ENCODE measurements at places on chromosomes 12 and 14.

- DNase-seq = no peak
These were observed 7.5 kb upstream of the MANSC4 start for GRCh38 chr12:27787559-27787958.

DNA sequence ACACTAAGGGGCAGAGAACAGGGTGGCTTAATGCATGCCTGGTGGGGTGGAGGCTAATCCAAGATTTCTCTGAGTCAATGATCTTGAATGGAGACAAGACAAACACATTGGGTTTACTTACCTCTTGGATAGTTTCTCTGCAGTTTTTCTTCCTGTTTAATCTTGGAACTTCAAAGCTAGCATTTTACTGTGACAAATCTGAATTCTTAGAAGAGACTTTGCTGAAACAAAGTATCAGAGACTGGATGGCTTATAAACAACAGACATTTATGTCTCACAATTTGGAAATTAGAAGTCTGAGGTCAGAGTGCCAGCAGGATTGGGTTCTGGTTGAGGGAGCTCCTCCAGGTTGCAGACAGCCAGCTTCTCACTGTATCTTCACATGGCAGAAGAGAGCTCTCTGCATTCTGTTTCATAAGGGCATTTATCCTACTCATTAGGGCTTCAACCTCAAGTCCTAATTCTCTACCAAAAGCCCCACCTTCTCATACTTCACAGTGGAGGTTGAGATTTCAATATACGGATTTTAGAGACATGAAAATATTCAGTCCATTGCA, 921.8 kb downstream of the VRK1 start:
- no peak for DNase-seq

DNA sequence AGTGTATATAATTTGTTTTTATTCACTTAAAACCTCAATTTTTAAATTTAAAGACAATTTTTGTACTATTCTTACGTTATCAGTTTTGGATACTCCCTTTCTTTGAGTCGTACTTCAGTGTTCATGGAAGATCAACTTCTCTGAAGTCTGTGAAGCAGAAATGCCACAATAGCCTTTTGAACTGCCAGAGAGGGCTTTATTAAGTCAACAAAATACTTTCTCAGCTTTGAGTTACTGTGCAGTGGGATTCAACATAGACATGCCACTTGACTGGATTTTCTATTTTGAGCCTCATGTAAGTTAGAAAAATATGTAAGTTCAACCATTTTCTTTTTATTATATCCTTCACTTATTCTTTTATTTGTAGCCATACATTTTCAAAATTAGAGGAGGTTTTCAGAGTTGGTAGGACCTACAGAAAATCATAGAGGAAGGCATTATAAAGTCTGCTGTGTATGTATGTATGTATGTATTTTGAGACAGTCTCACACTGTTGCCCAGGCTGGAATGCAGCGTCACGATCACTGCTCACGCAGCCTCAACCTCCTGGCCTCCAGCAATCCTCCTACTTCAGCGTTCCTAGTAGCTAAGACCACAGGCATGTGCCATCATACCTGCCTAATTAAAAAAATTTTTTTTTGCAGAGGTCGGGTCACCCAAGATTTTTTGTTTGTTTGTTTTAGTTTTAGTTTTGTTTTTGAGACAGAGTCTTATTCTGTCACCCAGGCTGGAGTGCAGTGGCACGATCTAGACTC, 31.3 kb upstream of the BCAT1 start:
- DNase-seq = no peak

- no peak for DNase-seq
These were observed 60.0 kb downstream of the TTC6 start for GRCh38 chr14:37655418-37655817.

DNA sequence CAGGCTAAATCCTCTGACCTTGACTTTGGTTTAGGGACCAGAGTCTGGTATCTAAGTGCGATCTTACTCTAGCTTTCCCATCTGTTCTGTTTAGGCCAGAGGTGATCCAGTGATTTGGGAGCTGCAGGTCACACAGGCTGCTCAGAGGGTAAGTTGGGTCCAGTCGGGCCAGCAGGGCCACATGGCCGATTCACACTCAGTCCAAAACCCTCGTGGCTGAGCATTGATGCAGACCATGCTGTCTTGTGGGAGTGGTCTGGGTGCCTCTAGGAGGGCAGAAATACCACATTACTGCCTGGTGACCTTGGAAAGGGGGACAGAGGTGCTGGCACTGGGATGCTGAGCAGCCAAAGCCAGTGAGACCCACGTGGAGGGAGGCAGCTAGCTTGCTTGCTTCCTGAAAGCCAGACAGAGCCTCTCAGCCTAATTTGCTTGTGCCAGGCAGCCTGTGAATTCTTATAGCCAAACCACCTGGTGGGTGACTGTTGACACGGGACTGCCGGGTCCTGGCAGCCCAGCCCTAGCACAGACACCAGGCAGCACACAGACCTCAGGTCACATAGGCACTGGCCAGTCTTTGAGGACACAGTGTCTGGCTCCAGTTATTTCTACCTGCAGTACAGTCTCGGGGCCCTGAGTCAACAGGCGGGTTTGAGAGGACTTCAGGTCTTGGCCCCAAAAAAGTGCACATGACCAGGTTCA, 31.7 kb downstream of the ESRRB start:
- DNase-seq = no peak

DNA sequence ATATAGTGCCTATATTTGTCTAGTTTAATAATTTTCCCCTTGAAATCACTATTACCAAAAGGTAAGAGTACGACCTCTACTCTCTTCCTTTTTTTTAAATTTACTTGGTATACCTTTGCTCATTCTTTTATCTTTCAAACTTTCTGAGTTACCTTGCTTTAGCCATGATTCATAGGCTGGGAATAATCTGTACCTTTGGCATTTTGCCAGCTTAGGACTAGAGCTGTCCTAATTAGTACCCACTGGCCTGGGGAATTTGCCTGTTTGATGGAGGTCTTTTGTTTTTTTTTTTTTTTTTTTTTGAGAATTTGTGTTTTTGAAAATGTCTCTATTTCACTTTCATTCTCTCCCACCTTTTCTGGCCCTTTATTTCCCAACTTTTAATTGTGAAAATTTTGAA, 8.7 kb upstream of the SLC4A8 start:
- no peak for DNase-seq

DNA sequence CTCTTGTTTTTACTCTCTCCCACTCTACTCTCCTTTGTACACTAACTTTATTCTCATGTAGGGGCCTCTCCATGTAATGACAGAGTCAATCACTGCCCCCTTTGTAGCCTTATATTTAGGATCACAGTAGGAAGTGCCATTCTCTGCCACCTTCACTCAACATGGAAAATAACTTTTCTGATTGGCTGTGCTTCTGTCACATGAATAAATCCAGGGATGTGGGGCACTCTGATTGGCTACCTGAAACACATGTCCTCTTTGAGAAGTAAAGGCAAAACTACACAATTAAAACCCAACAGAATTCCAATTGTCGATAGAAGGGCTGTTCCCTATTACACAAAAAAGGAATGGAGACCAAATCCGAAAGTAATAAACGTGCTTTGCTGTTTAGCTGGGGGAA, at the start of gene RNASE9:
Gene RNASE9 (minus strand): TSS at position 87 of the 400 bp plus-strand sequence.
- no peak for DNase-seq

- peak; percentile 40 for DNase-seq
These were observed 56.2 kb downstream of the ARL6IP4 start for GRCh38 chr12:123036466-123037285.

DNA sequence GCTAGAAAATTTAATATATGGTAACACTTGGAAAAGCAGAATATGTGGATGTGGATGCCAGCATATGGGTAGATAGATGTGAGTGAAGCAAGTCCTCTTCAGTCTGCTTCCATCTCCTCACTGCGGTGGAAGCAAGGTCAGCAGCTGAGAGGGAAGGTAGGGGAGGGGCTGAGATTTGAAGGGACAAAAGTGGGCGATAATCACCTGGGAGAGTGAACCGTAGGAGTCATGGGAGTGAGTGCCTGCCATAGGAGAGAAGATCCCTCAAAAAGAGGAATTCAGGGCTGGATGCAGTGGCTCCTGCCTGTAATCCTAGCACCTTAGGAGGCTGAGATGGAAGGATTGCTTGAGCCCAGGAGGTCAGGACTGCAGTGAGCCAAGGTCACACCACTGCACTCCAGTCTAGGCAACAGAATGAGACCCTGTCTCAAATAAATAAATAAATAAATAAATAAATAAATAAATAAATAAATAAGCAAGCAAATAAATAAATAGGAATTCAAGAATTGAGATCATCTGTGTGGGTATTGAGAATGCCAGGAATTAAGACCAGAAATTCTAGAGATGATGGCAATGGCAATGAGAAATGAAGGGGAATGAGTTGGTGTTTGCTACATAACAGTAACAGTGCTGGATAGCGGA, 123.4 kb downstream of the BICD1 start:
- no peak for DNase-seq

DNA sequence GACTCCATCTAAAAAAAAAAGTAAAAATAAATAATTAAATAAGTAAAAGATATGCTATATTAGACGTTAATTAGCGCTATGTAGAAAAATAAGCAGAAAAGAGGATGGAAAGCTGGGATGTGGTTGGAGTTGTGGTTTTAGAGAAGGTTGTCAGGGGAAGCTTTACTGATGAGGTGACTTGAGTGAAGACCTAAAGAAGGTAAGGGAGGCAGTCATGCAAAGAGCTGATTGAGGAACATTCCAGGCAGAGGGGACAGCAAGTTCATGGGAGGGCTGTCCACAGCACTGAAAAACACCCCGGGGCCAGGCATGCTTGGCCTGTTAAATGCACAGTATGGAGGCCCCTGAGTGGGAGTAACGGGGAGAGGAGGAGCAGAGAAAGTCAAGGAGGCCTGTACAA, 15.7 kb downstream of the SMAGP start:
- no peak for DNase-seq

DNA sequence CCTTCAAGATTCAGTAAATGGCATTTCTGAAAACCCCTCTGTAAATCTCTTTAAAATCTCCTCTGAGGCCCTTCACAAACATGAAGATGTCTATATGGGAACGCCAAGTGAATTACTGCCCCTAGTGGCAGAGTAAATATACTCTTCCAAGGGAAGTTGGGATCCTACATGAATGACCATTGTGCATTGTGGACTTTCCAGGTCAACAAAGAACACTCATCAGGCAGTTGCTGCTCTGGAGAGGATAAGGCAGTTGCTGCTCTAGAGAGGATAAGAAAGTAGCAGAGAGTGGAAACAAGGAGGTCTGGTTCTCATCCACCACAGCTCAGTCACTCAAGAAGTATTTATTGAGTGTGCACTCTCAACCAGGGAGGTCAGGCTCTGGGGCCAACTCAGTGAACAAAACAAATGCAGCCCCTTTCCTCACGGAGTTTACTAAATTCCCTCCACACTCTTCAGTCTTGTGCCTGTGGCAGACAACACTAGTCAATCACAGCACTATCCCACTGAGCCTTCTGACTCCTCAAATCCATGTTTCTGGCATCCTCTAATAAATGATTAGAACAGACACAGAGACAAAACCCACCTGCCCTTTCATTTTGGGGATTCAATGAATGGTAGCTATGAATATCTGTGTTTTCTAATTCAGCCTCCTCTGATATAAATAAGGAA, 52.9 kb downstream of the SVOP start:
- no peak for DNase-seq

GRCh38 chr14:103542605-103543088, 13.7 kb downstream of the TRMT61A start:
- DNase-seq = peak; percentile 79

DNA sequence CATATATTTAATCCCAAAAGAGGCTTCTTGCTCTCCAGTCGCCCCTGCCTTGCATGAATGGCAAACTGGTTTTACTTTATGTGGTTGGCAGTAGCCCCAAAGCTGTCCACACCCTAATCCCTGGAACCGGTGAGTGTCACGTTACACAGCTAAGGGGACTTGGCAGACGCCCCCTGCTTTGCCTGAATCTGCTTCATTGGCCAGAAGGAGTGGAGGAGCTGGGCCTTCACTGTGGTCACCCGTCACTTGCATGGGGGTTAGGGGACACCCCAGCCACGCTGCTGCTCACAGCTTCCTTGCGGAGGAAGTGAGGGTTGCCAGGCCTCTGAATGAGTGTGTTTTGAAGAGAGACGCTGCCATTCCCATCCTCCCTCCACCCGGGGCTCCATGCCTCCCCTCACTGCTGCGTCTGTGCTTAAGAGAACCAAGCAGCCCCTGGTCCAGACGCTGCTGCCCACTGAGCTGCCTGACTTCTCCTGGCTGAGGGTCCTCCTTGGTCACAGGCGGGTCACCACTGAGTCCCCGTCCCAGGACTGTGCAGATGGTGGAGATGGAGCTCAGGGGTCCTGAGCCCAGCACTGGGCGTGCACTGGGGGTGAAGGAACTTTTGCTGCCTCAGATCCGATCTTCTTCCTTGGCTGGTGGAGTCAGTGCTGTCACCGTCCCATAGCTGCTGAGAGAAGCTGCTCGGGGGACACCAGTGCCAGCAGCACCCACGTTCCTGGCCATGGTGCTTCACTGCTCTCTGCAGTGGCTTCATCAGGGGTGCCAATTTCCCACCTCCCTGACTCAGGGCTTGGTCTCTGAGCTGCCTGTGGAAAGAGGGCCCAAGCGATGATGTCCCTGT, 39.8 kb downstream of the GALNT9 start:
- DNase-seq = no peak

DNA sequence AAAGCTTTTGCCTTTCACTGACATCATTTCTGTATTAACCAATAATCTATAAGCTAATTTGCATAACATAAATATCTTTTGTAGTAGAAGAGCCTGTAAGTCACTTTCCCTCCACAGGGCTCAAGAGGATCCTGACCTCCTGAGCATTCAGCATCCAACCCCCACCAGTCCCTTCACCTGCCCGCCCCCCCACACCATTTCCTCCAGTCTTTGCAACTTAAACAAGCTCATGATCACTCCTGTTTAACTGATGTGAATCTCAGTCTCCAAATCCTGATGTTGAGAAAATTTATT, 12.0 kb upstream of the CRY1 start:
- DNase-seq = no peak

- no peak for DNase-seq
These were observed 41.6 kb downstream of the SCN8A start for GRCh38 chr12:51632623-51633022.

GRCh38 chr12:79344855-79345847, 345.6 kb downstream of the PAWR start:
- no peak for DNase-seq

GRCh38 chr14:21092273-21093011, 6.0 kb downstream of the ZNF219 start:
- peak; percentile 94 for DNase-seq

- no peak for DNase-seq
These were observed 93.4 kb upstream of the ESRRB start for GRCh38 chr14:76282581-76282980.

DNA sequence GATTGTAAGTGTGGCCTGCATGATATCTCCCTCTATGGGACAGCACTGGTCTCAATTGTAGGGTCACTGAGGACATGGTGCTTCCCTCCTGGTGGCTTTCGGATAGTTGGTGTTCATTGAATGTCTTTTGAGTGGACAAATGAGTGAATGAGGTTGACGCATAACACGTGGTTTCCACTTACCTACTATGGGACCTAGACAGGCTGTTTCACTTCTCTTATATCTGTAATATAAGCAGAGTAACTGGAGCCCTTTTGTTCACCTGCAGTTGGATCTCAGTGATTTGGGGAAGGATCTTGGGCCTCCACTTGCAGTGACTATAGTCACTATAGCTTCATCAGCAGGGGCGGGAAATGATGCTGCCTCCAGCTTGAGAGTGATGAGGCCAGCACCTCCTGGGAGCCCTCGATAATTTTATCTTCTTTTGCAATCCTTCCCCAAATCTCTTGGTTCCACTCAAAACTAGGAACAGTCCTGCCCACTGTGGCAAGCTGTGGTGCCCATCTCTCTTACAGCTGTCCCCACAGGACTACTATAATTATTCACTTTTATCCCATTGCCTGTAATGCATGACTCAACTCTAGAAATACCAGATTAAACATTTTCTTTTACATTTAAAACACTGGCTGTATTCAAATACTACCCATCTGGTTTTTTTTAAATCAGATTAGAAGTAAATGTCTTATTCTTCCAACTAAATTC, 242.9 kb downstream of the CHST11 start:
- no peak for DNase-seq

- DNase-seq = no peak
These were observed 58.0 kb downstream of the ZNF664 start for GRCh38 chr12:124031058-124031457.

All from Right ventricle myocardium inferior (tissue), 1 donor.